Karpas-422 (cell line): ENCODE measurements at places on chromosomes 3 and 15. TPM values are rescaled to one million over a fixed set of nuclear protein-coding genes. Genes with fewer than 3 reads are reported as not detected.

The ATP10A gene
- not detected in 2 replicates for total RNA-seq

The CHRFAM7A gene
- total RNA-seq, result not detected in 2 replicates

The SYNM gene
- total RNA-seq, result not detected in 2 replicates

The RBMS3 gene
- total RNA-seq, result not detected in 2 replicates

The CFAP91 gene
- not detected in 2 replicates for total RNA-seq
